Brain microvascular endothelial cell (primary cell): ENCODE measurements at places on chromosomes 6 and 20.
A peak's percentile ranks its signal among the peaks of the same experiment; 100 is the strongest.

DNA sequence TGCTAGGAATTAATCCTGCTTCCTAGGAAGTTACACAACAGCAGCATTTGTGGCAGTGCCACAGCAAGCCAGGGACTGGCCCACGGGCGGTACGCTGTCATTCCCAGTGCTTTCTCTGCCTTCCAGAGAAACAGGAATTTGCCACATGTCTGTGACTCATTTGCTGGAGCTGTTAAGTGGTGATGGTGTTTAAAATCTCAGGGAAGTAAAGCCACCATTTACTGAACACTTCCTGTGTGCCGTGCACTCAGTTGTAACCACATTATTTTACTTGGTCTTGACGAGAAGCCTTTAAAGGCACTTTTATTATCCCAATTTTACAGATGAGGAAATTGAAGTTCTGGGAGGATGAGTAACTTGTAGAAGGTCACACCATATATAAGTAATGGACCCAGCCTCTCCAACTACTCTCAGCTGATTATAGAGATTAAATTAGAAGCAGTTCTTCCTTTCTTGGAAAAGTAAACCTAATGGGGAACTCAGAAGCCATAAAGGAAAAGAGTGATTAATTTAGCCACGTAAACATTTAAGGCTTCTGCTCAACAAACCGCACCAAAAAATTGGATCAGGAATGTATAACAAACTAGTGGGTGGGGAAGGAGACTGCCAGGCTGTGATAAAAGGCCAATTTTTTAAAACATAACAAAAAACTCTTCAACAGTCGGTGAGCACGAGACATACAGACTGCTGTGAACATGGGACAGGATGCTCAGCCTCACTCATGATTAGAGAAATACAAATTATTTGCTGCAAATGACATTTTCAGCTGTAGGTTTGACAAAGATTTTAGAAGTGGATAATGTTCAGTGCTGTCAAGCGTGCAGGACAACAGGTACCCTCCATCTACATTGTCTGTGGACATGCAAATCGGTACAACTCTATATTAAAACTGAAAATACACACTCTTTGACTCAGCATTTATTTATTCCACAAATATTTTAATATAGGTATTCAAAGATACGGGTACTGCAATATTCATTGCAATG lies 311.2 kb downstream of the NRN1 start:
- peak; percentile 54 for DNase-seq

GRCh38 chr20:34999021-34999451 lies 43.4 kb downstream of the MYH7B start:
- DNase-seq = no peak

- DNase-seq = no peak
These were observed 89.0 kb downstream of the CD40 start for GRCh38 chr20:46206992-46207549.

DNA sequence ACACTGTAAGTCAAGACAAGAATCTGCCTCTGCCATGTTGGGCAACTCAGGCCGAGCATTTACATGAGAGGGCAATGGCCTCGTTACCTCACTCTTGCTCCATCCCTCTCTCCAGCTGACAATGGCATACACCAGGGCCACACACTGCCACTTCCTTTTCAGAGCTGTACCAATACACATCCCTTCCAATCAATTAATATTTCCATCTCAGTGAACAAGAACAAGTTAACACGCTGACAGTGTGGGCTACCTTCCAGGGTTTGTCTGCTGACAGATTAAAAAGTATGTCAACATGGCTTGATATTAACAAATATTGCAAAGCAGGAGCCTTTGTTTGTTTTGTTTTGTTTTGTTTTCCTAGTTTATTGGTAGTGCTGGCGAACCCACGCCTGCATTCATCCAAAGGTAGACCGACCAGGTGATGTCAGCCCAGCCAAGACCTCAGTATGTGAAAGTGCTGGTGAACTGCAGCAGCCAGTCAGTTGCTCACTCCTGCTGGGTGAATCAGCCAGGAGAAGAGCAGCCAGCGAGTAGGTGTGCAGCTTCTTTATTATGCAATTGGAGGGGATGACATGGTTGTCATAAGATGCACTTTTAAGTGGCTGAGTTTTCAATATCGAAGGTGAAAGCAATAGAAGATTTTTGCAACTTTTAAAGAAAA lies 487.3 kb upstream of the JARID2 start:
- no peak for DNase-seq

DNA sequence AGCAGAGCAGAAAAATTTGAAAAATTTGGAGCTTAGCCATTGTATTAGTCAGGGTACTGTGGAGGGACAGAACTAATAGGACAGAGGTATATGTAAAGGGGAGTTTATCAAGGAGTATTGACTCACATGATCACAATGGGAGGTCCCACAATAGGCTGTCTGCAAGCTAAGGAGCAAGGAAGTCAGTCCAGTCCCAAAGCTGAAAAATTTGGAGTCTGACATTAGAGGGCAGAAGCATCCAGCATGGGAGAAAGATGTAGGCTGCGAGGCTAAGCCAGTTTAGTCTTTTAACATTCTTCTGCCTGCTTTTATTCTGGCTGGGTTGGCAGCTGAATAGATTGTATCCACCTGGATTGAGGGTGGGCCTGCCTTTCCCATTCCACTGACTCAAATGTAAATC lies 82.0 kb downstream of the SMPDL3A start:
- no peak for DNase-seq

GRCh38 chr20:48176139-48176538 lies 390.9 kb upstream of the SULF2 start:
- DNase-seq = no peak

DNA sequence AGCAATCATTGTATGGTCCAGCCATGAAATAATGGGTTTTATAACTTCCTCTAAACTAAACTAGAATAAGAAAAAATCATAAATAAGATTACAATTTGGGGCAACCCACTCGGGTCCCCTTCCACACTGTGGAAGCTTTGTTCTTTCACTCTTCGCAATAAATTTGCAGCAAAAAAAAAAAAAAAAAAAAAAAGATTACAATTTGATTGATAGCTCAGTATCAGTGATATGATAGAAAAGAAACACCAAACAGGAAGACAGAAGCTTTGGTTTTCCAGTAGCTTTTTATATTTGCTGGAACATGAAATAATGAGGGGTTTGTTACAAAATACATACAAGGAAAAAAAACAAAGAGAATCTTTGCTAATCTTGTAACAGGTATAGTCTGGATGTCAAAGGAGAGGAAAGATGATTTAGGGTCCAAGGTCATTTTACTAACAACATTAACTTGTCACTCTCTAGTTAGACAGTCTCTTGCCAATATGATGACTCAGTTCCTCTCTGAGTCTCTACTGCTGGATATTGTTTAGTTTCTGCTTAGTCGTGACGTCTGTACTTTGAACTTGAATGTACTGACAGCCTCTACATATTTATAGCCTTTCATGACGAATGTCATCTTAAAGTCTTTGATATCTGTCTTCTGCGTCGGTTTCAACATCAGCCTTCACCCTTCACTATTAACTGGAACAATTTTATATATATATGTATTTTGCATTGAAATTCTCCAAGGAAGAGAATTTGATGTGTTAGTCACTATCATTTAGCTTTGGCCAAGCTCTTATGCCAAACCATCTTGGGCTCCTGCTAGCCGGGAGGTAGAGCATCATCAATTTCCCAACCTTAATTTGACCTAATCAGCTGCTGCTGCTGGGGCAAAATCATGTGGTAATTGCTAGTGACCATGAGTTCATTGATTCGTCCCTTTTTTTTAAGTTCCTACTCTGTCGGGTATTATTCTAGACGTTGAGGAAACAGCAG lies 213.1 kb upstream of the STXBP5 start:
- DNase-seq = peak; percentile 79

DNA sequence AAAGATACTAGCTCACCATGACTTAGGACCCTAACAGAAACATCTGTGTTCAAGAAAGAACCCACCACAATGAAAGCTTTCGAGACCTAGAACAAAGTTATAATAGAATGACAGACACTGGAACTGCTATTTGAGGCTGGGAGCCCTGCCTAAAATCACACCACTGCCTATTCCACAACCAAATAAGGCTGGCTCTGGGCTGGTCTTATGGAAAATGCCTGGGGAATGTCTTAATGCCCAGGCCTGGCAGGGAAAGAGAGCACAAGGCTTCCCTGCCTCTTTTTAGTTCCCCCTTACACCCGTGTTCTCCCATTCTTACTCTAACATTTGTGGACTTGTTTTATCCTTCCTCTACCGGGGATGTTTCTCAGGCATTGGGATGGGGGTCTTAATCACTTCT lies 5.6 kb upstream of the METTL24 start:
- no peak for DNase-seq

DNA sequence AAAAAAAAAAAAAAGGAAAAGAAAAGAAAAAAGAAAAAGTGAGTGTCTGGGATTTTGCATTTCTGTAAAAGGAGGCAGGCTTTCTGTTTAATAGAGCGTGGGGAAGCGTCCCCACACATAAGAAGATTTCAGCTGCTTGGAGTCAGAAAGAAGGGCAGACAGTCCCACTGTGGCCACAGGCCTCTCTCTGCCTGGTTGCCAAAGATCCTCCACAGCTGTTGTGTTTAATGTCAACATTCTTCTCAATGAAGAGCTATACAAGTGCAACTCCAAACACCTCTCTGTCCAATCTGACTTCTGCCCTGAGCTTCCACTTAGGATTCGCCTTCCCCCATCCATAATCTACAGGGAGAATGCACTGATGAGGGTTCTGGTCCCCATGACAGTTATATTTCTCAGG lies 64.3 kb upstream of the MLN start:
- DNase-seq = no peak

GRCh38 chr20:57559658-57560553 lies 1.0 kb upstream of the PCK1 start:
- no peak for DNase-seq

GRCh38 chr6:13923527-13924145 lies 1.1 kb upstream of the RNF182 start:
- DNase-seq = peak; percentile 74

DNA sequence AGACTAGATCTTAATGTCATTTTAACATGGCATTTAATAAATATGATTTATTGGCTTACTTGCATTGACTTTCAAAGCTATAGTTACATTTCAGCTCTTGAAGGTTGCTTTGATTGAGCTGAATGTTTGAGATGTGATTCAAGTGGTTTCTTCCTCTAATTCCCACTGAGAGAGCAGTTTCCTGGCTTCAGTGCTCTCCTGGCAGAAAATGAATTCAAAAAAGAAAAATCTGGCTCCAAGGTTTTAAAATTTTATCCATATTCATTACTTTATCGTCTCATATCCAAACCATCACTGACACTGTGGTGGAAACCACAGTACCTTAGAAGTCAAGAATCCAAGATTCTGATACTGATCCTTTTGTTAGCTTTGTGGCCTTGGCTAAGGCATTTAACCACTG lies 263.1 kb upstream of the HSF2 start:
- DNase-seq = no peak

GRCh38 chr6:91816335-91816734 lies 1229.5 kb upstream of the MAP3K7 start:
- no peak for DNase-seq
